ENCODE measurements at places on chromosomes 6 and 20.

DNA sequence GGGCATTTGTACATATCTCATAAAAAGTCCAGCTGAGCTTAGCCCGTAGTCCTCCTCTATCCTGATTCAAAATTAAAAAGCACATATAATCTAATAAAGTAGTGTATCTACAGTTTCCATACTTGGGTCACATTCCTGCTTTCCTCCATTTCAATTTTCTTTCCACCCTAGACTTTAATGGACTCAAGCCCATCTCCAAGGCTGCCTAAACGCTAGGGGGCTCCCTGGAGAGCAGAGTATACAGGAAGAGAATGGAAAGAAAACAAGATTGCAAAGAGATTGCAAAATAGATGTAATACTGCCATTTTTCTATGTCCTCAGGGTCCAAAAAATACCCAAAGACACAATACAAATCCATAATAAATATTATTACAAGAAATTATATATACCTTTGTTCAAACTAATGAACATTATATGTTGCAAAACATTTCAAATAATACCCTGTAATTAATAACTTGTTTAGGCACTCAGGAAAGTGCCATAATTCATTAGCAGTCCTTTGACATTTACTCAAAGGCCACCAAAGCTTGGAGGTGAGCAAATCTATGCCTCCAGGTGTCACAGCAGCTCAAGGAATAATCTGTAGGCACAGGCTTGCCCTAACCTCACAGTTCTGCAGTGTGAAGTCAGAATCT lies 2.4 kb upstream of the MCM3 start:
- DNase-seq: peak; percentile 85

DNA sequence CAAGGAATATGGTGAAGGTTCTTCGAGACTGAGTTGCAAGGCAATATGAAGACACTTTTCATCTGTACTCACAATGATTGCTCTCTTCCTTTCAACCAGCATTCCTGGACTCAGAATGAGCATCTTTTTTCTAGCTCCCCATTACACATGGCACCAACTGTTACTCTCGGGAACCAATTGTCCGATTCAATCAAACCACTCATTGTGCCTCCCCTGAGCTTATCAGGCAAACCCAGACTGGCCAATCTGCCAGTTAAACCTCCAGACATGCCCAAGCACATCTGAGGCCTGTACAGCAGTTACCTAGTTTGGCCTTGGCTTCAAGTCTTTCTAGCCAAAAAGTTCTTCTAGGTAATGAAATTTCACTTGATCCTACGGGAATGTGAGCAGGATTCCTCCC lies 164.1 kb downstream of the ID4 start:
- no peak for DNase-seq

- no peak for DNase-seq
Measured at GRCh38 chr6:88919032-88919431, 44.4 kb downstream of the RNGTT start.

- DNase-seq: no peak
Measured at GRCh38 chr20:17870086-17870740, 98.4 kb downstream of the SNX5 start.

DNA sequence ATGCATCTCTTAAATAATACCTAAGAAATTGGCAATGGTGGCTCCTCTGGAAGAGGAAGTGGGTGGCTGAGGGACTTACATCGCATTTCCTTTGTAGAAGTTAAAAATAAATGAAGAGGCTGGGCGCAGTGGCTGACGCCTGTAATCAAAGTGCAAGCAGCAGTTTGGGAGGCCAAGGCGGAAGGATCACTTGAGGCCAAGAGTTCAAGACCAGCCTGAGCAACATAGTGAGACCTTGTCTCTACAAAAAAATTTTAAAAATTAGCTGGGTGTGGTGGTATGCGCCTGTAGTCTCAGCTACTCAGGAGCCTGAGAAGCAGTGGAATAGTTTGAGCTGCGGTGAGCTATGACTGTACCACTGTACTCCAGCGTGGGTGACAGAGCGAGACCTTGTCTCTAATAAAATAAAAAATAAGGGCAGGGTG lies 12.2 kb upstream of the NCOA3 start:
- no peak for DNase-seq

DNA sequence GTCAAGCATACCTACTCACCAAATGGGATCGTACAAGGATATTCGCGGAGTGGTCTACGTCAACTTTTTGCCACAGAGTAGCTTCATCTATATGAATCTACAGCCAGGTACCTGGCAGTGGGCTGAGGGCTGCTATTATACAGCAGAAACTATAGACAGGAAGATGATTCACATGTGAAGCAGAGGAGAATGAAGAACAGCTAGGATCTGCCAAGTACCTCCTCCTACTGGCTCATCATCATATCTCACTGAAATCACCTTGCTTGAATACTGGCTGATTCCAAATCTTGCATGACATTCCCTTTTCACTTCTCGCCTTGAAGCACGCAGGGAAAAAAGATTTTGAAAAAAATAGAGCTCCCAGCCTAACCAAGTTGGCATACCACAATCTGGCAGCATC lies 488.7 kb upstream of the NRSN1 start:
- no peak for DNase-seq

- DNase-seq: no peak
Measured at GRCh38 chr6:34743625-34744293, 13.5 kb upstream of the SNRPC start.

DNA sequence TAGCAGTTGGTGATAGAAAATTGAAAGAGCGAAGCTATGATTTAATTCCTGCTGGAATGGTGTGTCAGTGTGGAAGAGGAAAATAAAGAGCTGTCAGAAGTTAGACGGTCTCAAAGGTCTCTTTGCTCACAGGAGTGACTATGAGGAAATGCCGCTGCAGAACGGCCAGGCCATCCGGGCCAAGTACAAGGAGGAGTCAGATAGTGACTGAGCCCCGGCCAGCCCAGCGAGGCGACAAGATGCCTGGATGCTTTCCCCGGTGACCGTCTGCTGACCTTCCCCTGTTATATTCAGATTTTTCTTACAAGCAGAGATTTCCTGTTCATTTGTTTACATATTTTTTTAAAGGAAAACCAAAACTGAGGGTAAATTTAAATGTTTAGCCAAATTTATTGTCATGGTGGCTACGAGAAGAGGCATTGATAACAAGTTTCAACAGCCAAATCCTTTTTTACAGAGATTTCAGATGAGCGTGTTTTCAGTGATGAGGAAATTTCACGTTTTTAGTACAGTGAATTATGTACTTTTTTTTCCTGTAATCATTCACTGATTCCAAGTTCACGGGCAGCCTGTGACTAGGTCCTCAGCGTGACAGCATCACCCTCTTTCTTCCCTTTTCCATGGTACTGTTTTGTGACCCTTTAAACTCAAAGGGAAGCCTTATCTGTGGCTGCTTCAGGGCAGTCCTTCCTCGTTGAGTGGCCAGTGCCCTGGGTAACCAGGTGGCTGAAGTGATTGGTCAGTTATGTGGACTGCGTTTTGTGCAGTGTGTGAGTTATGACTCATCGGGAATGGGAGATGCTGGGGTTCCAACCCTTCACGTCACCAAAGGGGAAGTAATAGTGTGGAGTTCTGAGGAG lies 12.6 kb downstream of the DYNLT1 start:
- DNase-seq: peak; percentile 81

- DNase-seq: no peak
Measured at GRCh38 chr20:19026901-19027644, 185.4 kb upstream of the SLC24A3 start.

Data from left colon (tissue), 2 donors.